ENCODE measurements at places on chromosomes 3 and 15.

DNA sequence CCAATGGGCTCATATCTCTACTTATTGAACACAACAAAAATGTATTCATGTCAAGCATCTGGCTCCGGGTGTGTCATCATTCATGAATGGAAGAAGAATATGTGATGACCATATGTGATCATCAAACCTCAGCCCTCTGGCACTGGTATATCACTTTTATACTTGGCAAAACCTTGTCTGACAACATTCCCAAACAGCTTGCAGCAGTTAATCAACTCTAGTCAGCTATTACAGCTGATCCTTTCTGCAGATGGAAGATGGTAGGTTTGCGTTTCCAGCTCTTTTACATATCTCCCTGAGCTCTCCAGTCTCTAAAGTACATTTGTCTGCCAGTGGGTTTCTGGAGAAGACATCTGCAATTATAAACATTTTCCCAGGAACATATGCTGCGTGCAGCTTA, 6.6 kb downstream of the PLSCR5 start:
- DNase-seq, result no peak

GRCh38 chr3:71247221-71247957, 336.1 kb downstream of the FOXP1 start:
- no peak for DNase-seq

- no peak for DNase-seq
Observed at GRCh38 chr3:17945018-17945798, 202.8 kb upstream of the TBC1D5 start.

DNA sequence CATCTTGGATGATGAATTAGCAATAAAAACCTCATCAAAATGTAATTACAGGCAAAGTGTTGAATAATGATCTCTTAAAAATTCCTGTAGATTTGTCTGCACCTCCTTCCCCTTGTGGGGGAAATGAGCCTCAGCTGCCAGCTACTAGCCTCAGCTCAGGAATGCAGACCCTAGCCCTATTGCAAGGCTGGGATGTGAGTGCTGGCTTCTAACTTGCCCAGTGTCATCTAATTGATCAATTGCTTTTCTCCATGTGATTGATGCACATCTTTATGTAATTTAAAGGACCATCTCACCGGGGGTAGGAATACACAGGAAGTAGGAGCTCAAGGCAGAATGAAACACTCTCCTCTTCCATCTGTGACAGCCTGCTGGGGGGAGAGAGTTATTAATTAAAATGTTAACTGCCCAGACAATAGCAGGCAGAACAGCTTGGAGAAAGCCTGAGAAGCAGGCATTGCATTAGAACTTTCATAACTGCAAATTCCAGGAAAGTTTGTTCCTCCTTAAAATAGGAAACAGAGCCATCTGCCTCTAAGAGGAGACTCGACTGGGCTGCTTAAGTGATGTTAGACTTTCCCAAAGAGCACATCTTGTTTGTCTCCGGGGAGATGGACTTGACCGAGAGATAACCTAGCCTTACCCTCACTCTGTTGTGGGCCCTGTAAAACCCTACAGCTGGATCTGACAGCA, 69.6 kb downstream of the LRTM1 start:
- DNase-seq, result no peak

DNA sequence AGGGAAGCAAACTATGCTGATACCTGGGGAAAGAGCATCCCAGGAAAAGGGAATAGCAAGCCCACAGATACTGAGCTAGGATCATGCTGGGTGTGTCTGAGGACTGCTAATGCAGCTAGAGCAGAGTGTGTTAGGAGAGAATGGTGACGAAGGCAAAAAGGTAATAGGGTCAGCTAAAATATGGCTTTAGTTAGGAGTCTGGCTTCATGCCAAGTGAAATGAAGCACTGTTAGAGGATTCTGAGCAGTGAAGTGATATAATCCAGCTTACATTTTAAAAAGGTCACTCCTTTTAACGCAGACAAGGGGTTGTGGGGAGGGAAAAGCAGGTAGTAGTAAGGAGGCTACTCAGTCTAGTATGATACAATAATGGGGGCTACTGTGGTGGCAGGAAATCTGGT, 30.4 kb downstream of the SECISBP2L start:
- no peak for DNase-seq

DNA sequence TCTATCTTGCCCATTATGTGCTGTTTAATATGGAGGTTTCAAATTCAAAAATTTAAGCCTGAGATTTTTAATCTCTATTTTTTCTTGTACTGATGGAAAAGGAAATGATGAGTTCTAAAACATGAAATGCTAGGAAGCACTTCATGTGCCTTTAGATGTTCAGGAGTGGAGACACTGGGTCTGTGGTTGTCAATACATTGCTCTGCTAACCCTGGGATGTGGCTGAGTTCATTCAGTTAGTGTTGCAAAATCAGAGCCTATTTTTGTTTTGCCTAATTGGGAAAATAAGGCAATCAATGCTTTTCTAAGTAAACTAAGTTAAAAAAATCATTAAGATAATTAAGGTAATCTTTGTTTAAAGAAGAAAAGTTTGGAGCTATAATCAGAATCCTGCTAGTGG, 83.1 kb downstream of the DIPK2A start:
- DNase-seq, result no peak

DNA sequence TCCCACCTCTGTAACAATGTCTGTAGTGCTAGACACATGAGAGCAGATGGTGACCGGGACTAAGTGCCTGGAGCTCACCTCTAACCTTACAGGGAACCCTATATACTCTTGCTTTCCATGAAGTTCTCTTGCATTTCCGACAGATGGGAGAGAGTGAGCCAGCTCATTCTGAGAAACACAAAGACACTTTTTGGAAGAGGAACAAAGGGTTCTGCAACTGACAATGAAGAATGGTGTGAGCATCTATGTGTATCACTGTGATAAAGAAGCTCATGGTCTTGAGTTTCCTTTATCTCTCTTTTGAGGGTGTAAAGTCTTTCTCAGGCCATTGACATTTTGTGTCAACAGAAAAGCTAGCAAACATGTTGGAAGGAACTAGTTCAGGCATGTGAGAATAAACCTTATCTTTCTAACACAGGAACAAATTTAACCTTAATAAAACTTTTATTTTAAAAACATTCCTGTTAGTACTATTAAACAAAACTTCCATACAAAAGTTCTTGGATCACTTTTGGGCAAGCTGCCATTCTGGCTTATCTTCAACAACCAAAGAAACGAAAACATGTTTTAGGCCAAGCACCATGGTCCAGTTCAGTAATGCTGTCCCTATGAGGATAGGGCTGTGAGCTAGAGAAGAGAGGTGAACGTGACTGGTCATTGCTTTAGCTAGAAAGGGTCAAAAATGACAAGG, 142.7 kb downstream of the THRB start:
- no peak for DNase-seq

GRCh38 chr15:39625451-39625850, 44.6 kb downstream of the THBS1 start:
- DNase-seq, result no peak

DNA sequence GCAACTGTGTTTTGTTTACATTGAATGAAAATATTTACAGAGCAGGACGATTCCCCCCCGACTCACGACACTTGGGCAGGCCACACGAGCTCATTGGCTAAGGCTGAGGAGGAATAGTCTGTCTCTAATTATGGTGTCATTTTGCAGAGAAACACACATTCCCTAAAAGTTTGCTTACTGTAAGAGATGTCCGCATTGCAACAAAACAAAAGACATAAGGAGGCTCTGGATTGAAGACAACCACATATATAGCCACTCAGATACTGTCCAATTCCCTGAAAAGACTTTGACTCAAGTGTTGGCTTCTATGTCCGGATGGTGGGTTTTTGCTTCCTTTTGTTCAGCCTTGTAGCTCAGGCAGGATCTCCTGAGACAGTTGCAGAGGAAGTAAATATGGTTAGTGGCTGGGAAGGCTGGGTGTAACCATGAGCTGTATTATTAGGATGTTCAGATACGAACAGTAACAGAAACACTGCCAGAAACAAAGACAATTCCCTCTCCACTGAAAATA, 170.4 kb downstream of the KLHL25 start:
- no peak for DNase-seq

- no peak for DNase-seq
Observed at GRCh38 chr15:75229191-75230015, 27.7 kb downstream of the C15orf39 start.

GRCh38 chr15:66625531-66625930, 59.7 kb upstream of the LCTL start:
- no peak for DNase-seq

DNA sequence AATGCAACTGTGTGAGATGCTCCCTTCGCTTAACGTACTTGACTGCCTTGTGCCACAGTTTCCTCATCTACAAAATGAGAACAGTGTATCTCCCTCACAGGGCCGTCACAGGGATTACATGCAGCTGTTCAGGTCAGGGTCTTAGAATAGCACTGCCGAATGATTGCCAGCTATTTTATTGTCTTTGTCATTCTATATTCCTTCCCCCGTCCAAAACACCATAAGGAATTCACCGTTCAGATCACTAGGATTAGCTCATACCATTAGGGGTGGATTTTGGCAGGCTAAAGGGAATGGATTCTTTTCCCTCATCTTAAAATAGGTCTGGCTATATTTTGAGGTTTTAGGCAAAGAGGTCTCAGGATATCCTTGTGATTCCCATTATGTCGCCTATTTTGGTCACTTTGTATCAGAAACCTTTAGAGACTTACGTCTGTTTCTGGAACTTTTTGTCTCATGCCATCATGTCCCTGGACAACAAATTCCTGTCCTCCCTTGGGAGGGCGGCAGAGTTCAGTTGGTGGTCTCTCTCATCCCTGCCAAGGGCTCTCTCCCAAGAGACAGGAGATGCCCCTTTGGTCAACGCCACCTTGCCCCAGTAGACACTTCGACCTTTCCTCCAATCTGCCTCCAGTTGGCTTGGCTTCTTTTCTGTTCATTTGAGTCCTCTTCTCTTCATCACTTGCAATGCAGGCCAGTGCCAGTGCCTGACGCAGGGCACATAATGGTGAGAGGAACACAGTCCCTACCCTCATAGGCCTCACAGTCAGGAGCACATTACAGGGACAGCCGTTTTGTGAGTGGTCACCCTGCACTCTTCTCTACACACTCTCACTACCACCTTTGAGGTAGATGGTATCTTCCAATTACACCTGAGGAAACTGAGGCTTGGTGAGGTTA, 171.6 kb upstream of the BHLHE40 start:
- DNase-seq, result no peak

- DNase-seq, result no peak
Observed at GRCh38 chr3:183085634-183086390, 13.5 kb downstream of the MCCC1 start.

GRCh38 chr3:108136561-108137459, 46.0 kb upstream of the CD47 start:
- no peak for DNase-seq

DNA sequence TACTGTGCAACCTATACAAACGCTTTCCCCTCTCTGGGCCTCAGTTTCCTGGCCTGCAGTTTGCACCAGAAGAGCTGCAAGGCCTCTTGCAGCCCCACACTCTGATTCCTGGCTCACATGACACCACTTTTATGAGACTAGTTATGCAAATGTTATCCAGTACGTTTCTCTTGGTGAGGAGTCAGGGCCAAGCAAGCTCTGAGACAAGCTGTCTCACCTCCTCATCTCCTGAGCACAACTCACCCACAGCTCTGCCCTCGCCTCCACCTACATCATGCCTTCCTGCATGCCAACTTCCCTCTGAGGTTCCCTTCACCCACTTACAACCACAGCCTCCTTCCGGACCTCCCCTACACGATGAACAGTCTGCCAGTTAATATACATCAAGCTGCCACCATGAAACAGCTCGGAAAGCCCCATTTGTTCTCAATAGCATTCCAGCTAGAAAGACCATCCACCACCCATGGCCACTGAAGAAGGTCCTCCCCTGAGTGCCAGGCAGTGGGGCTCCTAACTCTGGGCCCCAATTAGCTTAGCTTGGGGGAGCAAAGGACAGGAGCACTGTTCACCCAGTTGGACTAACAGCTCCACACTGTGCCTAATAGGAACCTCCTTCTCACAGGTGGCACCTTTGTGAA, 25.0 kb downstream of the CRYGS start:
- DNase-seq, result no peak

DNA sequence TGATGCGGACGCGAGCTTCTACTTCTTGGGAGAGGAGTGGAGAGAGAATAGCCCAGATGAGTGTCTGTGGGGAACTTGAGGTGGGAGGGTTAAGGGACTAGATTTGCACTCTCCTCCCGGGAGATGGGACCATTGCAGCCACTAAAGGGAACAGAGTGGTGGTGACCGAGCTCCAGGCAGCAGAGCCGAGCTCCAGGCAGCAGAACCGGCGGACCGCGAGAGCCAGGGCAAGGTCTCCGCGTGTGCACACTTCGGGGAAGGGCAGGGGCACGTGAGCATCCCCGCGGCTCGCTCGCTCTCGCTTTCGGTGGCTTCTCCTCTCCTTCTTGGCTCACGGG, 1.1 kb downstream of the IGDCC3 start:
- DNase-seq, result no peak

DNA sequence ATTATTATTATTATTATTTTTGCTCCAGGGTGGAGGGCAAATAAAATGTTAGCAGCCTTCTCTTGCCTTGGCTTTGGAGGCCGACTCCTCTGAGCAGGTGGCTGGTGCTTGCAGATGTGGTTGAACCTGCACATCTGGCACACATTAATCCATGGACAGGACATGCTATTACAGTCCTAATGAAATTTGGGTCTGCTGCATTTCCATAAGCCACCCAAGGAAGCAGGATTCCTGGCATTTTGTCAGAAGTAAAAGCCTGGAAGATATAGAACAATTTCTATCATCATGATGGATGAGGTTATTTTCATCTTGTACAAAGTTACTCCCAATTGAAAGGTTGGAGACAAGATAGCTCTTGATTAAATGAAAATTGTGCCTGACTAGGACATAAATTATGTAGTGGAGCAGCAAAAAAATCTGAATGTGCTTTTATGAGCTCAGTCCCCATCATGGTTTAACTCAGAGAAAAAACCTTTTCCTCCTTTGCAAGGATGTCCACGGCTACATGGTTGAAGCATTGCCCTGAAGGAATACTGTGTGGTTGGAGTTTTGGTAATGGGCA, 130.9 kb upstream of the RGMA start:
- DNase-seq, result no peak

DNA sequence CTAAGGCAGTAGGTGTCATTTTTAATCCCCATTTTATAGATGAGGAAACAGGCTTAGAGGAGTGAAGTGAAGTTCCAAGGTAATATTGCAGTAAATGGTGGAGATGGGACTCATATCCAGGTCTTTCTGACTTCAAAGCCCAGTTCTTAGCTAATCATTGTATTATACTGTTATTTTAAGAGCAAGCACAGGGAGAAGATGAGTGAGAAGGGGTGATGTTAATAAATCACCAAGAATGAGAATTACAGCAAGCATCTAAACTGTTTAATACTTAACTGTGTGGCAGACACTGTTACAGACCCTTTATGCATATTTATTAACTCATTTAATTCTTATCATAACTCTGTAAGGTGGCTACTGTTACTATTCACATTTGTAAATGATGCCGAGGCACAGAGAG, 61.2 kb downstream of the VPS8 start:
- DNase-seq, result no peak

DNA sequence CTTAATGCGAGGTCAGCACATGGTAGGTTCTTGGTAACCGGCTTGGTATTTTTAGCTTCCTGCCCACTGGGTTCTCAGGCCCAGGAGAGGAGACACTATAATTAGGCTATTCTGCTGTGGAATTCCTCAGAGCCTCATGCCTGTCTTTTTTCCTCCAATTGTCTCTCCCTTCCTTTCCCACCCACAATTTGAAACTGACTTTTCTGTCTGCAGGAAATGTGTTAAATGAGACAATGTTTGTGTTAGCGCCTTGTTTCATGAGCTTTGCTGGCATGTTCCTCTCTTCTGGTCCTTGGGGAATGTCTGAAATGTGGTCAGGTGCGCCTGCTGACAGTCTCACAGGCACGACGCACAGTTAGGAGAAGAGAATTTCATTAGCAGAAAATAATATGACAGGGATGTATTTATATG, 223.6 kb upstream of the CTNNB1 start:
- DNase-seq, result no peak

- DNase-seq, result no peak
Observed at GRCh38 chr3:29746163-29746760, 465.4 kb downstream of the RBMS3 start.

Data from C1 segment of cervical spinal cord (tissue), 14 donors.